IPS DF 6.9 (cell line): ENCODE measurements at places on chromosomes 12 and 14.

- DNase-seq, result no peak
Measured at GRCh38 chr12:123886258-123886657, 86.4 kb downstream of the CCDC92 start.

- DNase-seq, result no peak
Measured at GRCh38 chr14:94748667-94749347, 21.1 kb downstream of the GSC start.

GRCh38 chr12:122203301-122204166 lies at the start of gene B3GNT4:
Gene B3GNT4, plus strand, starts transcription at chr12:122203709. Its CDS starts 910 bp downstream, at chr12:122204619.
- DNase-seq, result no peak

GRCh38 chr12:116325336-116325664 lies 47.8 kb upstream of the MED13L start:
- DNase-seq, result no peak

GRCh38 chr12:52126605-52127578 lies 47.4 kb downstream of the SMIM41 start:
- no peak for DNase-seq

DNA sequence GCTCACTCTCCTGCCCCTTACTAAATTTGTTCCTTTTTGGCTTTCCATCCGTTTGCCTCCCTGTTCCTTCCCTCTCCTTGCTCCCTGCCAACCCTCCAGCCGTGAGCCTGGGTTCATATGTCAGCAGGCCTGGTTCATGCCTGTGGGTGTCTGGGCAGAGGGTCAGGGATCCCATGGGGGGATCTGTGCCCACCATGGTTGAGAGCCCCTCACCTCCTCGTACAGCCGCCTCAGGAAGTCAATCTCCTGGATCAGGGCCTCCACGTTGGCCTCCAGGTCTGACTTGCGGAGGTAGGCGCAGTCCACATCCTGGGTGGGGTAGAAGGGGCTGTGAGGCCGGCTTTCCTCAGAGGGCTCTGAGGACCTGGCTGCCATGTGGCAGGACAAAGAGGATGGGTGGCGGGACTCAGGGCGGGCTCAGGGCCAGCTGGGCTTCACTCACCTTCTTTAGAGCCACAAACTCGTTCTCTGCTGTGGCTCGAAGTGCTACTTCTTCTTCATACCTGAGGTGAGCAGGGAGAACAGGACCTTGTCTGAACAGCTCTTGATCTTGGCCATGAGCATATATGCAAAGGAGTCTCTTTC lies 3.6 kb downstream of the KRT83 start:
- DNase-seq, result no peak

DNA sequence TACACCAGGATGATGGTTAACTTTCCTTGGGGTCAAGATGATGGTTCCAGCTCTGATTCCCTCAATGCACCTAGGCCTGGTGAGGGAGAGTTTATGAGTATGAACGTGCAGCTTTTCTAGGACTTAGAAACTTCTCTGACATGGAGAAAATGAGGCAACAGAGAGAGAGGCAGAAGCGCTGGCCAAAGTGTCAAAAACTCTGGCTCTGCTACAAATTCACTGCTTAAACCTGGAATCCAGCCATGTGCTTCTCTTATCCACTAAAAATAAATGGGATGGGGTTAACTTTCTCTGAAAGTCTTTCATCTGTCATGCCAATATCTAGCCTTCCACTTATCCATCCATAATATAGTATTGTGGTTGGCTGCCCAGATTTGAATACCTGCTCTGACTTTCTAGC lies 568.7 kb downstream of the MED13L start:
- DNase-seq, result no peak

- DNase-seq, result no peak
Measured at GRCh38 chr12:40947797-40948196, 240.3 kb upstream of the PDZRN4 start.

DNA sequence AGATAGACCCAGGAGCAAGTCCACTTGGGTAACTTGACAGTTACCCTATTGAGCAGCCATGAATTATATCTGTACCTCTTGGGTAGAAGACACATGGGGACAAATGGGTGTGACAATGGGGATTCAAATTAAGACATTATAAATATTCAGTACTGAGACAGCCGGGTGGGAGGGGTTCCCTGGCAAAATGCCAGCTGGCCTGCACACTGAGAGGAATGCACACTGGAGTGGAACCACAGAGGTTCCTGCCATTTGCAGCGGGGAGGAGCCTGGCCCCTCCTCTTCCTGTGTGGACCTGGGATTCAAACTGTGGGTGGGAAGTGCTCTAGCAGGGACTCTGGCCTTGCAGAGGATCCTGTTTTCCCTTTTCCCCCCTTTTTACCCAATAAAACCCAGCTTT lies 118.7 kb upstream of the CDKN3 start:
- no peak for DNase-seq

DNA sequence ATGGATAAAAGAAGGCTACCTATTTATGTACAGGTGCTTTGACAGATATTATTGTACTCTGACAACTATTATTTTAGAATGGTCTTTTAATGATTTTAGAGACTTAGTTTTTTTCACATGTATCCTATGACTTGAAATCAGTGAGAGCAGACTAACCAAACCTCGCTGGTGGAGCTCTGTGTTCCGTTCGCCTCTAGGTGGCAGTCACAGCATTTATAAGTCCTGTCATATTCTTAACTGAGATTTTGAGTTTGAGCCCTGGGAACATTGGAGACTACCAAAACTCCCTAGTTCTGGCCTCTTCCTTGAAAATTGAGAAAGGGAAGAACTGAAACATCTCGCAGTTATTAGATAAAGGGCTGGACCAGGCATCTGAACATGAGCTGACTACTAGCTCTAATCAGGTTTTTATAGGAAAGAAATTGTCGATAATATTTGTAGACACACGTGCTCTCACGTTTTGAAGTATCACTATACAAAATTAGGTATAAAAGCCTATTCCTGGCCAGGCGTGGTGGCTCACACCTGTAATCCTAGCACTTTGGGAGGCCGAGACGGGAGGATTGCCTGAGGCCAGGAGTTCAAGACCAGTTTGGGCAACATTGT lies 48.3 kb downstream of the TTLL5 start:
- peak; percentile 31 for DNase-seq

GRCh38 chr12:69484428-69484827 lies 14.2 kb downstream of the FRS2 start:
- DNase-seq, result no peak

- no peak for DNase-seq
Measured at GRCh38 chr14:58078068-58078467, 73.9 kb downstream of the ARMH4 start.

GRCh38 chr14:24279301-24280186 lies 8.1 kb upstream of the RABGGTA start:
- no peak for DNase-seq

DNA sequence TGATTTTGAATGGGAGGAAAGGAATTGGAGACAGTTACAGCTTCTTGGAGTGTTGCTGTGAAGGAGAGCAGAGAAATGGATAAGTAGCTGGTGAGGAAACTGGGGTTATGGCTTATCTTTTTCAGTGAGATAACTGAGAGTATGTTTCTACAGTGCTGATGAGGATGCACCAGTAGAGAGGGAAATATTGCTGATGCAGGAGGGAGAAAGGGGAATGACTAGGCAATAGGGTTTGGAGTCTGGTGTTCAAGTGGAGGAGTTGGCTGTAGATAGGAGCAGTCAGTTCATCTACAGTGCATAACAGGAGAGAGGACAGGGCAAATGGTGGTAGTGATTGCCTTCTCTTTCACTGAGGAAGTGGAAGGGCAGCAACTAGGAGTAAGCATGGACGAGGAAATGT lies 33.0 kb downstream of the SPATS2 start:
- no peak for DNase-seq

DNA sequence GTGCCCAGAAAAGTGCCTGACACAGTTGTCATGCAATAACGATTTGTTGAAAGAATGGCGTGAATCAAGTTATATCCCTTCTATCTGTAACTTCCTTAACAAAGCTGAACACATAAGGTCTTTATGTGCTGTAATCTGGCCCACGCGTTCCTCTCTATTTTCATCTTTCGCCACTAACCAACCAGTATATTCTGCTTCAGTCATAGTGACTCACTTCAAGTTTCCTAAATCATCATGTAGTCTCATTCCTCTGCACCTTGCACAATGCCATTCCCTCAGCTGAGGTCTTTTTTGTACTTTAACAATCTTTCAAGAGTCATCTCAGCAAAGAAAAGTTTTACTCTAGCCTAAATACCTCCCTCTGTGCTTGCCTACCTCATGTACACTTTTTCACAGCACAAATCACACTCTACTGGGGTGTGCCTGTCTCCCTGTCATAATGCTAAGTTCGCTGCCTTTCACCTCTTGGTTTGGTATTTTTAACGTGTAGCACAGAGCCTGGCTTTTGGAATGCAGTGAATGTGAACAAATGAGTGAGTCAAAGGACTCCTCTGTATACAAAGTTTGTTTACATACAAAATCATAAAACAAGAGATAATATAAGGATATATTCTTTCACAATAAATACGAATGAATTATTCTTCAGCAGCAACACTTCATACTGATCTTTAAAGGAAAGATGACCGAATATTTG lies 2.9 kb upstream of the CMAS start:
- no peak for DNase-seq

DNA sequence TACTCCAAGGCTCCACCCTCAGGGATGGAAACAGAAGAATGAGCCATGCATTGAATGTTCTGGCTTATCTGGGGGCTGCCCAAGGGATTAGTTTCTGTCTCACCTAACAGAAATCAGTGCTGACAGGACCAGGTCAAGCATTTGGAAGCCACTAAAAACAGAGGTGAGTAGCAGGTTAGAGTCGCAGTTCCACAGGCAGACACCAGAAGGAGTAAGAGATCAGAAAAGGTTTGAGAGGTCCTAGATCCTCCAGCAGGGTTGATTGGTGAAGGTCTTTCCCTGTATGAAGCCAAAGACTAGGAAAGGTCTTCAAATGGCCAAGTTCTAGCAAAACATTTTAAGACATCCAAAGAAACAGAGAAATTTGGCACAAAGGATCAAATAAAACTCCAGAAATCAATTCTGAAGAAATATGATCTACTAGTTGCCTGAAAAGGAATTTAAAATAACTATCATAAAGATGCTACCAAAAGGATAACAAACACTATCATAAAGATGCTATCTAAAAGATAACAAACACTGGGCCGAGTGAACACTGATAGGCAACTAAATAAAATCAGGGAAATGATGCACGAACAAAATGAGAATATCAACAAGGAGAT lies 19.5 kb upstream of the TTC9 start:
- DNase-seq, result peak; percentile 55
